HT1080 (cell line): ENCODE measurements at places on chromosomes 11 and 22.

DNA sequence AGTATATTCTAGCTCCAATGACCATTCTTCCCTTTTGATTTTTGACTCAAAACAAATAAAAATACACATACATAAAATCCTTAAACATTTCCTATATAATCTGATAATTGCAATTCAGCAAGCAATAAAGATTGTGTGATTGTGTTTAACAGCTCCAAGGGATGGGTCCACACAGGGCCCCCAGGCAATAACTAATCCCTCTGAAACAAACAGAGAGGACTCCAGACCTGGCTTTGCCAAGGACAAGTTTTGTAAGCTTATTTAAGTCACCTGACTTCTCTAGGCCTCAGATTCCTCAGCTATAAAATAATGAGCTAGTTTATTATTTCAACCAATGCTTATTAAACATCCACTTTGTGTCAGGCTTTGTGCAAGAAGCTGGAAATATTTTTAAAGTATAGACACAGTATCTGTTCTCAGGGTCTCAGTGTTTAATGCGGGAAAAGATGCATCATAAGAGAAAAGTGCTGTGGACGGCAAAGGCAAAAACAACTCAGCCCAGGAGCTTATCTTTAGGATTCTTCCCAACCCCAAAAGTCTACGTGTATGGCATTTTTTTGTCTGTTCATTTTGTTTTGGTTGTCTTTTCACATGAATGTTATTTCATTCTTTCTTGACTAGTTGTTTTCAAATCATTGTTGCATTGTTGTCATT is 20.1 kb downstream of the FZD4 start:
- no peak for DNase-seq

GRCh38 chr11:56513280-56513679 is 22.1 kb upstream of the OR5M8 start:
- no peak for DNase-seq

- DNase-seq, result no peak
These were observed 4.6 kb downstream of the TMEM225 start for GRCh38 chr11:123880912-123881311.

- DNase-seq, result no peak
These were observed 15.7 kb downstream of the PIK3IP1 start for GRCh38 chr22:31276426-31277167.

- peak; percentile 64 for DNase-seq
These were observed 49.0 kb downstream of the MUC15 start for GRCh38 chr11:26522912-26523610.

- no peak for DNase-seq
These were observed 8.4 kb upstream of the RANBP1 start for GRCh38 chr22:20107471-20107901.

DNA sequence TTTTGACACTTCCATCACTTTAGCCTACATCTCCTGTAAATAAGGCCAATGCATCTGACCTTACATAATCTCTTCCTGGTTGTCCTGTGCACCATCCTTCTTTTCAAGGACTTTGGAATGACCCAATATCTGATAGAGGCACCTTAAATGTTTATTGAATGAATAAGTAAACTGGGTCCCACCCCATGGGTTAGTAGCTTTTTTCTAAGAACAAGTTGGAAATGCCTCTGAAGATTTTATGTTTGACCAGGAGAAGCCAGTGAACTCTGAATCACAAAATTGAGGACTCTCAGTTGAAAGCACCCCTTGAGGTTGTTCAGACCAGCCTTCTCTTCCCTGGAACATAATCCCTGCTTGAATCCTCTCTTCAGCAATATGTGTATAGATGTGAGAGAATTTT is 1.4 kb downstream of the RNF185 start:
- no peak for DNase-seq

- DNase-seq, result no peak
These were observed 23.7 kb downstream of the CRKL start for GRCh38 chr22:20940904-20941385.

GRCh38 chr11:69540118-69541000 is 58.9 kb downstream of the LINC01488 start:
- DNase-seq, result no peak

- DNase-seq, result no peak
These were observed 53.6 kb upstream of the LYVE1 start for GRCh38 chr11:10622108-10622507.

- no peak for DNase-seq
These were observed 2.6 kb downstream of the PDE3B start for GRCh38 chr11:14645985-14646900.

DNA sequence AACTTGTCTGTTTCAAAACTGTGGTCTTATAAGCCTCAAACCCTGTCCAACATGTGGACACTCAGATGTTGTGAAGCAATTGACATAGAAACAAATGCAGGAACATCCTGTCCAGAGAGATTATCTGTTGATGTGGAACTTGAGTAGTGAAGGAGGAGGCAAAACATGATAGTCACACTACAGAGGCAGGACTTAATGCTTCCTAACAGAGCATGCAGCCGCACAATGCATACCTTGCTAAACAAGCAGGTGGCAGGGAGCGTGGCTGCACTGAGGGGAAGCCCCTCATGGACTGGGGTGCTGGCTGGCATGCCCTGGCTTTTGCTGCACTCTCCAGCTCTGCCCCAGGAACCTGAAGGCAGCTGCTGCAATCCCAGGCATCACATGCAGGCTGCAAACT is 5.3 kb downstream of the C22orf39 start:
- no peak for DNase-seq

- DNase-seq, result no peak
These were observed 13.0 kb downstream of the LTO1 start for GRCh38 chr11:69662021-69662698.

- DNase-seq, result no peak
These were observed 1112.0 kb upstream of the RAG2 start for GRCh38 chr11:37710031-37710430.

GRCh38 chr22:45731798-45732495 is 60.3 kb downstream of the ATXN10 start:
- DNase-seq, result peak; percentile 15

- DNase-seq, result no peak
These were observed 75.2 kb upstream of the WNT11 start for GRCh38 chr11:76281558-76281906.

DNA sequence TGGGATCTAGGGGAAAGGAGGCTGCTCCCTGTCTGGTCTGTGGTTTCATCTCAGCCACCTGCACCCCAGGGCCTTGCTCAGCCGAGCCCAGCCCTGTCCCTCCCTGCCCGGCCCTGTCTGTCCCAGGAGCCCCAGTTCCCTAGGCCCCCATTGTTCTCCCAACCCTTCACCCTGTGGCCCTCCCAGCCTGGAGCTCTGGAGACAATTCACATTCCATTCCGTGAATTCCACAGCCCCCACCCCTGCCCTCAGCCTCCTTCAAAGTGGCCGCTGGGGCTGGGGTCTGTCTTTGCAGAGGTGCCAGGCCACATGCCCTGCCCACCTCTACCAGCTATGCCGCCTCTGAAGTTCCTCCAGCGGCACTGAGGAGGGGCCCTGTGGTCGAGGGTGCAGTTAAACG is 77.9 kb upstream of the WNT11 start:
- no peak for DNase-seq

DNA sequence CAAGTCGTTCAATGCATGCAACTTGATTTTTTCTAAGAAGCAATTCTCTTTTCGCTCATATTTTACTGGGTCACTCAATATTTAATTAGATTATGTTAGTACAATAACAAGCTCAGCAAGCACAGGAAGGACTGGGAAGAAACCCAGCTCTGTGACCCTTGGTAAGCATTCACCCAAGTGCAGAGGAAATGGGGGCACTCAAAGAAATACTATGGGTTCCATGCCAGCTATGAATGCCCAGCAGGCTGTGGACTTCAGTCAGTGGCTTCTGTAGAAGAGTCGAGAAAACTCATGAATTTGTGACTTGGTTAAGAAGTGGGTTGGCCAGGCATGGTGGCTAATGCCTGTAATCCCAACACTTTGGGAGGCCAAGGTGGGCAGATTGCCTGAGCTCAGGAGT is 123.6 kb downstream of the GALNT18 start:
- no peak for DNase-seq

DNA sequence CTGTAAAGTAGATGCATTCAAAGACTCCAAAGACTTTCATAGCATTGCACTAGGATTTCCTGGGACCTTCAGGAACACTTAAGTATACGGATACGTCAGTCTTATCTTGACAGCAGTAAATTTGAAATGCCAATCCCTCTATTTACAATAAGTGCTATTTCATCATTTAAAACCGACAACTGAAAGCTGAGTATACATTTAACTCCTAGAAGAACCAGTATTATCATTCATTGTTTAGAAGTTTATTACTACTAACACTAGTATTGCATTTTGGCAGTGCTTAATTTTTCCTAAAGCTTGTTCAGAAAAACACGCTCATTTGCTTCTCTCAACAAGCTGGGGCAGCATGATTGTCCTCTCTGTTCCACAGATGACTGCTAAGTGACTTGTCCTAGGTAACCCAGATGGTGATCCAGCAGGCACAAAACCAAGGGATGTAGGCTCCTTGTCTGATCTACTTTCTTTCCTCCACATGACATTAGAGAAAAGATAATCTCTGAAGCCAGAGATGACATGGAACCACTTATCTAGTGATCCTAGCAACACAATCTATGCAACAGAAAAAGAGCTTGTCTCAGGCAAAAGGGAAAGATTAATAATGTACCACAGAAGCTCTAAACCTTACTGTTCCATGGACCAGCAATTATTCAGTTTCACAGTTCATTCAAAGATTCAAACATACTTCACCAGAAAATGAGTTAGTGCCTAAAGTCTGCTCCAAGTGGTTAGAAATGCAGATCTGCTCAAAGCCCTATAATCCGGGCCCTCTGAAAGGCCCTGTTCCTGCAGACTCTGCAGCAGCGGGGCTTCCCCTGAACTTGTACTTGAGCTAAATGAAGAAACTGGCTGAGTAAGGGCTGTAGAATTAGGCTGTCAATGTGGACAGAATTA is 5.2 kb downstream of the MAML2 start:
- DNase-seq, result no peak

- DNase-seq, result no peak
These were observed 270.9 kb downstream of the FAM181B start for GRCh38 chr11:82462608-82463242.

DNA sequence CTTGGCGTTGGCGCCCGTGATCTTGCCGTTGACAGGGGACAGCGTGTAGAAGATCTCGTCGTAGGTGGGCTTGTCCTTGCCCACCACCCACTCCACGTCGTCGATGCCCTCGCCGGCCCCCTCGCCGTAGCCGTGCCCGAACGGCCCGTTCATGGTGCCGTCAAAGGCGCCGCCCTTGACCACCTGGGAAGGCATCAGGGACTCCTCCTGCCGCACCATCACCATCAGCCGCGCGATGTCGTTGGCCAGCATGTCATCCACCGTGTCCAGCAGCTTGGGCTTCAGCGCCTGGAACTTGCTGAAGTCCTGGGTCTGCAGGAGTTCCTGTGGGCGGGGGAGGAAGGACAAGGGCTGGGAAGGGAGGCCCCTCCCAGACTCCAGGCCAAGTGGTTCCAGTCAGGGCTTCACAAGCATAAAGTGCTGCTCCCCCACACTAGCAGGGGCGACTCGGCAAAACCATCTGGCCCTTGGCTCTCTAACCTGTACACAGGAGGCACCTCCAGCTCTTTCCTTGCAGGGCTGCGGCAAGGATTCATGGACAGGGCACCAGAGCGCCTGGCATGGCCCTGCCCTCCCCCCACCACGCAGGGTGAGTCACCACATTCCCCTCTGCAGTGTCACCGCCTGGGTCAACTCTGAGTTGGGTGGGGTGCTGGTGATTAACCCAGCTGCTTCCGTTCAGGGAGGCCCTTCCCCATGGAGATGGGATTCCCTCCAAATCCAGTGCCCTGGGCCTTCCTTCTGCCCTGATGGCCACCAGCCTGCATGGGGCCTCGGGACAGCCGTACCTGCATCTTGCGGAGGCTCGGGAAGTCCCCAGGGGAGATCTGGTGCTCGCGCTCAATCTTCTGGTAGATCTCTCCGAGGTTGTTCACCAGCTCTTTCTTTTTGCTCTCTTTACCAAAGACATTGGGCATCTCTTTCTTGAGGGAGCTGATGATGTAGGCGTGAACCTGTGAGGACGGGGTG is 10.4 kb upstream of the CDC42BPG start:
- peak; percentile 99 for DNase-seq

DNA sequence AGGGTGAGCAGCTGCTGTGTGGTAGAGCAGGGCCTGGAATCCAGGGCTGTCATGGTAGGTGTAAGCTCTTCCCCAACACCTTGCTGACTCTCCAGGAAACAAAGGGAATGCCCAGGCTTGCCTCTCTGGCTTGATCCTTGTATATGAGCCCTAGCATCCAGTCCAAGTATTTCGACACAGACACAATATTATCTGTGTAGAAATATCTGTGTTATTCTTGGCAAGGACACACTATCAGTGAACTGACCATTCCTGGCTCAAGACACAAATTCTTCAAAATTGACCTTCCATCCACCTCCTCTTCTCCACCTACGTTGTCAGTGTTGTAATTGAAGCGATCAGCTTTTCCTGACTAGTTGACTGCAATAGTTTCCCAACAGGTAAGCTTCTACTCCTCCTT is 312.0 kb upstream of the NARS2 start:
- DNase-seq, result no peak
